Activated CD4-positive, alpha-beta T cell treated with anti-CD3 and anti-CD28 coated beads, Interleukin-2, amount 10 ng/mL, durations not matched to agents 7 days and 5 days (primary cell): ENCODE measurements at places on chromosomes 4 and X. TPM values are rescaled to one million over a fixed set of nuclear protein-coding genes. Genes with fewer than 3 reads are reported as not detected.

GRCh38 chr4:121829511-121829910, 5.8 kb upstream of the CCNA2 start:
- no peak for DNase-seq

The ALB gene
- not detected for total RNA-seq

DNA sequence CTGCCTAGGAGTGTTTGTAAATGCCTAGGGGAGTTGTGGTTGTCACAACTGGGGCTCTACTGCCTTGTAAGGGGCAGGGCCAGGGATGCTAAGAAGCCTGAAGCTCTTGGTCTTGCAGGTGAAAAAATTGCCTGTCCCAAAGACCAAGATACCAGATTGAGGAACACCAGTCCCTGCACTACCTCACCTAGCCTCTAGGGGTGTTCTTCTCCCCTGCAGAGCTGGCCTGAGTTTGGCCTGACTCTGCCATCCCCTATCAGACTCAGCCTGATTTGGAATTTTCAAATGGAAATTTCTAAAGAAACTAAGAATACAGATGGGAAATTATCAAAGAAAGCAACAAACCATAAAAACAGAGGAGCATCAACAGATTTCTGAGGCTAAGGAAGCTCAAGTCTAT, 90.4 kb downstream of the ZC4H2 start:
- no peak for DNase-seq

DNA sequence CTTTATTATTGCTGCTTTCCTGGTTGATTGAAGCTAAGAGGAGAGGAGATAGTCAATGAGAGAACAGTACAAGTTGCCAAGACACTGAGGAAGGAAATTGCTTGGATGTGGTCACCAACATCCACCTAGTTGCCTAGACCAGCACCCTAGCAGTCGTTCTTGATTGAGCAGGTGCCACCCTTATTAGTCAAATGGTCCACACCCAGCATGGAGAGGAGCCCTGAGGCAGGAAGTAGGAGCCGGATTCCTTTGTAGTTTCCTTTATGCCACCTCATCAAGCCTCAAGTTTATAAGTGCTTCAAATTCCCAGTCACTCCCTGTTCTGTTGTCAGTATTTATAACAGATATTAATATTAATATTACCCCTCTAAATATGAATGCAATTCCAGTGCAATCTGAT, 19.1 kb downstream of the PAGE2 start:
- no peak for DNase-seq

DNA sequence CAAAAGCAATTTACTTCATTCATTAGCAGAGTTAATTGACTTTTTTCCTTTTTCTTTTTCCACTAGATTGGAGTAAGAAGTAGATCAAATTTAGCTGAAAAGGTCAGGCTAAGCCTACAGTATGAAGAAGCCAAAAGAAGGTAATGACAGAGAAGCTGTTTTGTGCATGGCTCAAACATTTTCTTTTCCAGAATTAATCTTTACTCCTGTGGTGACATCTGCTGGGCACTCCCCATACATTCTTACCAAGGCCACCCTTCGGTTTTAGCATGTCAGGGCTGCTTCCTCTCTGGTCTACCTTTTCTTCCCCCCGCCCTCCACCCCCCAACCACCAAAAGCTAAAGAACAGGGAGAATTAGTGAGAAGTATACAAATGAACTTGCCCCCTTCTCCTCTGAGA, 70.2 kb downstream of the CLDN22 start:
- peak; percentile 18 for DNase-seq

- DNase-seq, result no peak
These were observed 6.4 kb upstream of the RHOH start for GRCh38 chr4:40190465-40190864.

The JCHAIN gene
- not detected for total RNA-seq

GRCh38 chr4:29581457-29581856, 1138.7 kb upstream of the PCDH7 start:
- DNase-seq, result no peak
